ENCODE measurements at places on chromosomes 4 and X. TPM values are rescaled to one million over a fixed set of nuclear protein-coding genes. Genes with fewer than 3 reads are reported as not detected.

Gene DRP2
- total RNA-seq = 0.14 TPM

Gene GAGE12H
- total RNA-seq = not detected

Gene CLDN34
- not detected for total RNA-seq

Gene BTC
- total RNA-seq = 1.1 TPM

Gene ART3
- 0.25 TPM for total RNA-seq

Gene DMRTC1
- total RNA-seq = not detected

Gene ZNF141
- total RNA-seq = 1.2 TPM

Gene UGT2B17
- not detected for total RNA-seq

Gene NR3C2
- 1.9 TPM for total RNA-seq

GRCh38 chr4:179678093-179678814, 2236.0 kb upstream of the AGA start:
- no peak for DNase-seq

DNA sequence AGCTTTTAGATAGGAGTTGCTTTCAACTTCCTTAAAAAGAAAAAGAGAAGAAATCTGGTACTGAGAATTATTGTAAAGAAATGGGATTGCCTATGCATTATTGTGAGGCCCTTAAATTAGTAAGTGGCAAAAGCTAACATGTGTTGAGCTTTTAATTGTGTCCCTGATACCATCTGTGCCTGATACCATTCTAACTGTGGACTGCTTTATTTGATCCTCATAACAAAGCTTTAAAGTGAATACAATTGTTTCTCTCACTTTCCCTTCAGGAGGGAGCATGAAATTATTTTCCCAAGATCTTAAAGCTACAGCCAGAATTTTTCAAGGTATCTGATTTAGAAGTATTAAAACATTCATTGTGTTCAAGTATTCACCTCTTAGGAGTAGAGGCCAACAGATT, 9.9 kb downstream of the KCTD8 start:
- no peak for DNase-seq

- DNase-seq = no peak
Measured at GRCh38 chr4:79492148-79492547, 84.1 kb upstream of the GK2 start.

DNA sequence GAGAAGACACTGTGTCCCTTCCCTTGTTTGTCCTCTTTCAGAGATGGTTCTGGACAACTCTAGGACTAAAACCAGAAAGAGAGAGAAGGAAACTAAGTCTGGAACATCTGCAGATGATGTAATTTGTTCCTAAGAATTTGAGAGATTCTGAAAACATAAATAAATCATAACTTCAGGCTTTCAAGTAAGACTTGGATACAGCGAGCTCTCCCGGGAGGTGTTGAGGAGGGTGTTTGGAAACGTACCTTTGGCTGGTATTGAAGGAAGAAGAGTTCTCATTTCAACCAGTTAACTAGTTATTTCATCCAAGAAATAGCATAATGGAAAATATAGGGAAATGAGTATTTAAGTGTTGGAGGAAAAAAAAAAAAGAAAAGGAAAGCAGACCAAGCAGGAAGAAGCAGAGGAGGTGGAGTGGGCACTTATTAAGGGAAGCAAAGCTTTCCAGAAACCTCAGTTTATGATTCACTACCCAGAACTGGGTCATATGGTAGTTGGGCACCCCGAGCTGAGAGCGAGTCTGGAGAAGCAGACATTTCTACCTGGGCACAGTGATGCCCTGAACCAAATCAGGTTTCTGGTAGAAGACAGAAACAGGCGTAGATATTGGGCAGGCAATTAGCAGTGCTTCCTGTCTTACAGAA, 26.9 kb downstream of the CCNG2 start:
- DNase-seq = no peak

DNA sequence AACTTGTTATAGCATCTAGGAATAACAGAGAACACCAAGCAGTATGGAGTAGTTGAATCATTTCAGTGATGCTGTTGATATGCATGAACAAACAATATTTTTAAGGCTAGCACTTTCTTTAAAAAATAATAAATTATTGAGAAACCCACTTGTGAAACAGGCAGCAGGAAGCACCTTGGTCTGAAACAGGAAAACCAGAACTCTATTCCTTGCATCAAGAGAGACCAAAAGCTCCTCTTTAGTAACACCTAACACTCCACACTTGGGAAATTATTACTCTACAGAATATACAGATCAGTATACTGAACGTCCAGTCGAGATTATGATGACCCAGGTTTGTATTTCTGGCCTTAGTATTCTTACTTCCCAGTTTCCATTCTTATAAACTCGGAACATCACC, 129.0 kb downstream of the ARAP2 start:
- no peak for DNase-seq

GRCh38 chrX:29947225-29947624, 268.1 kb upstream of the MAGEB2 start:
- no peak for DNase-seq

GRCh38 chr4:156738766-156739165, 232.8 kb downstream of the PDGFC start:
- no peak for DNase-seq

- DNase-seq = no peak
Measured at GRCh38 chr4:184409502-184409901, 64.8 kb downstream of the IRF2 start.

GRCh38 chrX:135893294-135893817, at the start of the genes CT45A10 and SAGE1:
TSS of gene CT45A10 (minus strand) at chrX:135893444. CDS start at chrX:135885344, 8,100 bp downstream.
TSS of gene SAGE1 (plus strand) at chrX:135893716. CDS start at chrX:135896243, 2,527 bp downstream.
- DNase-seq = no peak

- no peak for DNase-seq
Measured at GRCh38 chr4:73223258-73223650, 35.3 kb downstream of the ANKRD17 start.

GRCh38 chrX:23136816-23137215, 137.1 kb downstream of the DDX53 start:
- DNase-seq = no peak

DNA sequence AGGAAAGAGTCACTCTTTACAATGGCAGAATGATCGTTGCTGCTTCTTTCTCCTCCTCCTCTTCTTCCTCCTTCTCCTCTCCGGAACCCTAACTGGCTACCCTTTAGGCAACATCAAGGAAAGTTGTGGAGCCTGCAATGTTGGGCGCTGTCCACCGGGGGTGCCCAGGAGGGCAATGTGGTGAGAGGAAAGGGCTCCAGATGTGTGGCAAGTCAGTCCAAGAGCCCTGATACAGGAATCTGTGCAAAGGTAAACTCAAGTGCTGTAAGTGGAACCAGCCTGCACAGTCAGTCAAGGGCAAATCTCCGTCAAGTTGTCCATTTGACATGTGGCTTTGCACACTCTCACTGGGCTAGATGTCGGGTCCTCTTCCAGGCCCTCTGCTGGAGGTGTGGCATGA, 2.8 kb downstream of the RTL5 start:
- peak; percentile 19 for DNase-seq

DNA sequence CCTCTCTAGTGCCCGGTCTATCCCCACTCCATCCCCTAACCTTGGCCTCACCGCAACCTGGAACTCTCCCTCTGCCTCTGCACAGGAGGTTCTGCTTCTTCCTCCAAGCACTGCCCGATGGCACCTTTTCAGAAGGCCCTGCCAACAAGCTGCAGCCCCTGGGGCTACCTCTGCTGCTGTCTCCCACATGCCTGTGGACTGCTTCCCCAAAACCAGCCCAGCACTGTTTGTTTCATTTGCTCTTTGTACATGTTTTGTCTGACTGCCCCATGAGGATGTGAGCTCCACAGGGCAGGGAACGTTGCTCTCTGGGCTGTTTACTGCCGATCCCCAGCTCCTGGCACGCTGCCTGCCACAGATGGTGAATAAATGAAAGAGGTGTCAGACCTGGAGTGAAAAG, 85.4 kb downstream of the INTS6L start:
- no peak for DNase-seq

DNA sequence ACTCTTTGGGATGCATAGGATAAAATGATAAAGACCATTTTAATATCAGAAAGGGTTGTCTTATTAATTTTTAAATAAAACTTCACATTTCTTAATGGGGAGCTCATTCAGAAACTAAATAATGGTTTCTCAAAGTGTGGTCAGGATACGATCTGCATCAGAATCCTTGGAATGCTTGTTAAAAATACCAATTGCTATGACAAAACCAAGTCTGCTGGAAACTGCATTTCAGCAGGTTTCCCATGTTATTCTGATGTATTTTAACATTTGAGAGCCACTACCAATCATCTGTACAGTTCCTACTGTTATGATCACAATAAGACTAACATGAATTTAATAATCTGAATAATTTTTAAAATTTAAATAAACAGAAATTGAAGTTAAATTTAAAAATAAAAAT, 115.1 kb downstream of the SOWAHB start:
- DNase-seq = peak; percentile 68

DNA sequence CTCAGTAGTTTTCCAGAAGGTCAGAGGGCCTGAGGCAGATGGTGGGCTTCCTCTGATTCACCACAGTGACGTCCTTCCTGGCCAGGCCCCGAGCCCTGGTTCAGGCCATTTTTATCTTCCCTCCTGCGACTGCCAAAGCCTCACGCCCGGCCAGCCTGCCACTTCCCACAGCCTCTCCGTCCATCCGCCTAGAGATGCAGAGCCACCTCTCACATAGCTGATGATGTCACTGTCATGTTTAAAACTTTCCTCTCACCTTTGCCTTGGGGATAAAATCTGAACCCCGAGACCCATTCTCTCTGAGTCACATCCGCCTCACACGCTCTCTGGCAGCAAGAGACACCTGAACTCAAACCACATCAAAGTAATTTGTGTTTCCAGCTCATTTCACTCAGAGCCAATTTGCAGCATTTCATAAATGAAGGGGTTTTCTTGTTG, 175.3 kb downstream of the QDPR start:
- peak; percentile 70 for DNase-seq

DNA sequence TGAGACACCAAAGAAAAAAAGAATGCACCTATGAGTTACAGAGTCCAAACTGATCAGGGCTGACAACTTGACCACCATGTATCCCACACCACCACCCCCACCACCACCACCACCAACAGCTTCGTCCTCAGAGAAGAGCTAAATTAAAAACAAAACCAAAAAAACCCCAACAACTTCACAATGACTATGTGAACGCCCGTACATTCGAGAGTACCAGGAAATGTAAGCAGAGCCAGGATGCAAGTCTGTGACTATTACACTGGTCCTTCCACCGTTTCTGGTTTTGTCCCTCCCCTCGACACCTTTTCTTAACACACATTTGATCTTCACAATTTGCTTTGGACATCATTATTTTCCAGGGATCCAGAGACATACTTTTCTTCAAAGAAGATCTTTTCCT, 51.0 kb downstream of the WFS1 start:
- no peak for DNase-seq

DNA sequence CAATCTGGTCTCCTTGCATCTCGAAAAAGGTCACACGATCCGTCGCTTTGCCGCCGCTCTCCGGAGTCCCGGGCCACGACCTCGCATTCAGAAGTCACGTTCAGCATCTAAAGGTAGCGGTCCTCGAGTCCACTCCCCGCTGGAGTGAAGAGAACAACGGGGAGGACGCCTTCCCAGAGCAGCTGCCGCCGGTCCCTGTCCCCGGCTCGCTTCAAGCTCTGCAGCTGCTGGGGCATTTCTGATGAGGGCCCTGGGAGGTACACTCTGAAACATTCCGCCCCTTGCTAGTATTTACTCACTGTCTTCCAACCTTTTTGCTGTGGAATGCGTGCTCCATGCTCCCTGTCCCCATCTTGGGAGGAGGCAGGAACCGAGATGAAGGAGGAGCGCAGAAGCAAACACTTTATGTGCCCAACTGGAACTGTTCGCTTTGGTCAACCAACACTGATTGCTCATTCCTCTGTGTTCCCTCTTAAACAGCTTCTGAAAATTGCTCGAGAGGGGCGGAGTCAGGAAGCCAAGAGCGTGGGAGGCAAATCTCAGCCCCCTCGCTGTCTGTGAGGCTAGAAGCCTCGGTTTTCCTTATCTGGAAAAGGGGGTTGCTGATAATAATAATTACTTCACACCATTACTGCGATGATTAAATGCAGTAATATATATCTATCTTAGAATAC, 6.4 kb upstream of the VAMP7 start:
- no peak for DNase-seq

DNA sequence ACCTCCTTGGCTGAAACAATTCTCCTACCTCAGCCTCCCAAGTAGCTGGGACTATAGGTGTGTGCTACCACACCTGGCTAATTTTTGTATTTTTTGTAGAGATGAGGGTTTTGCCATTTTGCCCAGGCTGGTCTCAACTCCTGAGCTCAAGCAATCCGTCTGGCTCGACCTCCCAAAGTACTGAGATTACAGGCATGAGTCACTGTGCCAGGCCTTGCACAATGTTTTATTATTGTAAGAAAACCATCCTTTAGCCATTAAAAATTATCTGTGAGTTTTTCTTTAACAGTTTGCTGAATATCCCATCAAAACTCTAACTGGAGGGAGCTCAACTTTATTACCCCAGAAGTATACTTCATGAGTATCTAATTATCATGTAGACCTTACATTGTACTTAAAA, 900.3 kb downstream of the PCDH7 start:
- DNase-seq = peak; percentile 37

- DNase-seq = peak; percentile 44
Measured at GRCh38 chr4:185219551-185220344, 10.3 kb downstream of the SNX25 start.

- no peak for DNase-seq
Measured at GRCh38 chrX:65607070-65607742, 60.2 kb upstream of the MSN start.

Data from H4 (cell line).